ENCODE measurements at places on chromosomes 12 and 14.

DNA sequence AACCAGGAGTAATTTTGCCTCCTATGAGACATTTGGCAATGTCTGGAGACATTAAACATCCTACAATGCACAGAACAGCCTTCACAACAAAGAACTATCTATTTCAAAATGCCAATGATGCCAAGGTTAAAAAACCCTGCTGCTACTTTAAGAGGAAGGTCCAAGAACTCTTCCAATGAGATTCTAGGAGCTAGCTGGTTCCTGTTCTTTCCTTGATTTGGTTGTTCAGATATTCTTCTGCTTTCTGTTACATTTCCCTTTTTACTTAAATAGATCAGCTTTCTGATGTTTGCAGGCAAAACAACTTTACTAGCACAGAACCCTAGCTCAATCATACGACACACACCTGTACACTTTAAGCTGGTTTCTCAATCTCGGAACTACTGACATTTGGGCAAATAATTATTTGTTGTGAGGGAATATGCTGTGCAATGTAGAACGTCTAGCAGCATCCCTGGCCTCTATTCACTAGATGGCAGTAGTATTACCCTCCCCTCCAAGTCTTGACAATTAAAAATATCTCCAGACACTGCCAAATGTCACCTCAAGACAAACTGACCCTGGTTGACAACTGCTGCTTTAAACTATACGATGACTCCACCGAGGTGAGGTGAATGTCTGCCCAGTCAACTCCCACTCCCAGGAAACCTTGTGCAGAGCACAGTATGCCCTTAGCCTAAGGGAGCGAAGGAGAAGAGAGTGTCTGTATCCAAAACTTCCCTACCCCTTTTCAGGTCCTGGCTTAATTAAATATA, 4.4 kb downstream of the BLTP3B start:
- no peak for DNase-seq

- peak; percentile 34 for DNase-seq
These were observed 142.4 kb downstream of the PLCZ1 start for GRCh38 chr12:18595412-18595811.

GRCh38 chr12:30748147-30748546, 6.6 kb downstream of the CAPRIN2 start:
- DNase-seq = no peak

- DNase-seq = no peak
These were observed 132.2 kb upstream of the NUDT4 start for GRCh38 chr12:93245543-93245942.

- no peak for DNase-seq
These were observed 225.2 kb downstream of the C12orf75 start for GRCh38 chr12:105555556-105556295.

DNA sequence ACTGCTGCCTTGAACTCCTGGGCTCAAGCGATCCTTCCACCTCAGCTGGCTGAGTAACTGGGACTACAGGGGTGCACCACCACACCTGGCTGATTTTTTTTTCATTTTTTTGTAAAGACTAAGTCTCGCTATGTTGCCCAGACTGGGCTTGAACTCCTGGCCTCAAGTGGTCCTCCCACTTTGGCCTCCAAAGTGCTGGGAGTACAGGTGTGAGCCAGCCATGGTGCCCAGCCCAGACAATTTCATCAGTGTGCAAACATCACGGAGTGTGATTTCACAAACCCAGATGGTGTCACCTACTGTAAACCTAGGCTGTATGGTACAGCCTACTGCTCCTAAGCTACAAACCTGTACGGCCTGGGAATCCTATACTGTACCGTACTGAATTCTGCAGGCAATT, 6.9 kb upstream of the BCL7A start:
- no peak for DNase-seq

All from NCI-H226 (cell line).